ENCODE measurements at places on chromosomes 6 and 20.

DNA sequence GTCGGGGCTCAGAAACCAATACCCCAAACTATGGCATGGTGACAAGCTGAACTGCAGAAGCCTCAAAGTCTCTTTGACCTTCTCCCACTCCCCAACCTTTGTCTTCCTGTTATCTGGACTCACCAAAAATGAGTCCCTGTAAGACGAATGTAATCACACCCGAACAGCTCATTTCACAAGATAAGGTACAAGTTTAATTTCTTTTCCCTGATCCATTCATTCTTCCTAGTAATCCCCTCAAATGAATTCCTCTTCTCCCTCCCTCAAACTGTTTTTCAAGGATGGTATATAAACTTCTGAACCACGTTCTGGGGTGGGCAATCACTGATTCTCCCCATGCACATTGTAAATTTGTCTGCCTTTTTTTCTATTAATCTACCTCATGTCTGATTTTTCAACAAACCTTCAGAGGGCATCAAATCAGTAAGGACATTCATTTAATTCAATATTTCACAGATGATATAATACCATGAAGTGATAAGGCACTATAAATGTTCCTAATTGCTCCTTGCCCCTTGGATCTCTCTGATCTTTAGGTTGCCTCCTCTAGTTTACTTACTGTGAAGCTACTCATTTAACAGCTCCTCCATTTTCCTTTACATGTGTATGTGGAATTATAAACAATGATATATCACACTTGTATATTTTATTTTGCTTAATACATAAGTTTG, 77.2 kb downstream of the OR2B2 start:
- DNase-seq = peak; percentile 88

- DNase-seq = no peak
These were observed 91.4 kb upstream of the ATXN1 start for GRCh38 chr6:16852671-16853070.

GRCh38 chr20:17621229-17621968, 51.5 kb downstream of the DSTN start:
- DNase-seq = no peak

GRCh38 chr6:32195652-32195901, 3.1 kb upstream of the GPSM3 start:
- DNase-seq = peak; percentile 100

DNA sequence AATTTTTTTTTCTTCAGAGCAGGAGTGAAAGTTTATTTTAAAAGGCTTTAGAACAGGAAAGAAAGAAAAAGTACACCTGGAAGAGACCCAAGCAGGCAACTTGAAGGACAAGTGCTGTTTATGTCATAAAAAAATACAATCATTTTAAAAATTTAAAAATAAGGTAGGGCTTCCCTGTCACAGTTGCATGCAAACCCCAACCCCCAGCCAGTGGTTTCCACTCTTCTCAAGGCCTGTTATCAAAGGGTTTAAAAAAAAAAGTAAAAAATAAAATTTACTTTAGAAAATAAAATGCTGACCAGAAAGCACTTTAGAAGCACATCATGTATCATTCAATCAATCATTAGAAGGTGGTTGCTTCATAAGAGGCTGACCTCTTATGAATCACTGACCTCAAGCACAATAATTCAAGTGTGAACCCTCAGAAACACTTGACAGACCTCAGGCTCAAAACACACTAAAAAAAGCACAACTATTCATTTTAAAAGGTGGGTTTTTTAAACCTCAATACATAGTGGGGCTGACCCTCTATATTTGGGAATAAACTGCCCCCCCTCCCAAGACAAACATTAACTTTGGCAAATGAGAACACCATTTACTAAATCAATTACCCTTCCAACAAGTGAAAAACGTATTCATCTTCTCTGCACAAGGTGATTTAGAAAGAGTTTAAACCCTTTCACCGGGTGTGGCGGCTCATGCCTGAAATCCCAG, 15.6 kb downstream of the ILRUN start:
- DNase-seq = no peak

- no peak for DNase-seq
These were observed 314.5 kb downstream of the COL12A1 start for GRCh38 chr6:74891349-74891831.

DNA sequence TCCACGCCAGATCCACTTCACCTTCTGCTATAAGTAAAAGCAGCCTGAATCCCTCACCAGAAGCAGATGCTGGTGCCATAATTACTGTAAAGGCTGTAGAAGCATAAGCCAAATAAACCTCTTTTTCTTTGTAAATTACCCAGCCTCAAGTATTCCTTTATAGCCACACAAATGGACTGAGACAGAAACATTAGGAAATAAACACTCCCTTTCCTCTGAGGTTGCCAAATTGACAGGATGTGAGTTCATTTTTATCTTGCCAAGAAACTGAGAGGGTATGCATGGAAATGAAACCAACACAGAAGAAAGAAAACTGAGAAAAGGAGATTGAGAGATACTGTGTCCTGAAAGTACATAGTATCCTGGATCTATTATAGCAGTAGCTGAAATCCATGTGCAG, 481.2 kb downstream of the HAO1 start:
- no peak for DNase-seq

- no peak for DNase-seq
These were observed 17.3 kb upstream of the ELOVL4 start for GRCh38 chr6:79964607-79965081.

GRCh38 chr6:16187176-16187575, 51.2 kb upstream of the GMPR start:
- no peak for DNase-seq

- DNase-seq = peak; percentile 51
These were observed 146.4 kb downstream of the AKAP7 start for GRCh38 chr6:131281471-131282270.

DNA sequence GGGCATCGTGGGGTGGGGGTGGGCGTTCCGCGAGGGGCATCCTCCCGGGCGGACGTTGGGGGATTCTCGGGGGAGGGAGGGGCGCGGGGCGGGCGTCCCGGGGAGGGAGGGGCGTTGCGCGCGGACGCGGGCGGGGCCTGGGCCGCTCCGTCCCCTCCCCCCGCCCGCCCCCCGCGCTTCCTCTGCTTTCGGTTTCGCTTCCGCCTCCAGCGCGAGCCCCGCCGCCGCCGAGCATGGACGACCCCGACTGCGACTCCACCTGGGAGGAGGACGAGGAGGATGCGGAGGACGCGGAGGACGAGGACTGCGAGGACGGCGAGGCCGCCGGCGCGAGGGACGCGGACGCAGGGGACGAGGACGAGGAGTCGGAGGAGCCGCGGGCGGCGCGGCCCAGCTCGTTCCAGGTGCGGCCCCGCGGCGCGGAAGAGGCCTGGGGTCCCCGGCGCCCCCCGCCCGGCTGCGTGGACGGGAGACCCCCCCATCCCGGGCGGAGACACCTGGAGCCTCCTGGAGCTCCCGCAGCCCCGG, at the start of gene OGFR:
Gene OGFR, plus strand, starts transcription at position 209 of the 528 bp plus-strand sequence. Its CDS starts 25 bp downstream, at position 234.
- peak; percentile 74 for DNase-seq

- DNase-seq = no peak
These were observed 8.4 kb downstream of the TPBG start for GRCh38 chr6:82371799-82372546.

- DNase-seq = no peak
These were observed 248.9 kb upstream of the FOXQ1 start for GRCh38 chr6:1062786-1063545.
